ENCODE measurements at places on chromosomes 1 and 21.

GRCh38 chr1:39105841-39106765, 80.0 kb downstream of the NDUFS5 start:
- DNase-seq, result no peak

GRCh38 chr1:225754940-225755641, 22.5 kb upstream of the SRP9 start:
- DNase-seq, result no peak

DNA sequence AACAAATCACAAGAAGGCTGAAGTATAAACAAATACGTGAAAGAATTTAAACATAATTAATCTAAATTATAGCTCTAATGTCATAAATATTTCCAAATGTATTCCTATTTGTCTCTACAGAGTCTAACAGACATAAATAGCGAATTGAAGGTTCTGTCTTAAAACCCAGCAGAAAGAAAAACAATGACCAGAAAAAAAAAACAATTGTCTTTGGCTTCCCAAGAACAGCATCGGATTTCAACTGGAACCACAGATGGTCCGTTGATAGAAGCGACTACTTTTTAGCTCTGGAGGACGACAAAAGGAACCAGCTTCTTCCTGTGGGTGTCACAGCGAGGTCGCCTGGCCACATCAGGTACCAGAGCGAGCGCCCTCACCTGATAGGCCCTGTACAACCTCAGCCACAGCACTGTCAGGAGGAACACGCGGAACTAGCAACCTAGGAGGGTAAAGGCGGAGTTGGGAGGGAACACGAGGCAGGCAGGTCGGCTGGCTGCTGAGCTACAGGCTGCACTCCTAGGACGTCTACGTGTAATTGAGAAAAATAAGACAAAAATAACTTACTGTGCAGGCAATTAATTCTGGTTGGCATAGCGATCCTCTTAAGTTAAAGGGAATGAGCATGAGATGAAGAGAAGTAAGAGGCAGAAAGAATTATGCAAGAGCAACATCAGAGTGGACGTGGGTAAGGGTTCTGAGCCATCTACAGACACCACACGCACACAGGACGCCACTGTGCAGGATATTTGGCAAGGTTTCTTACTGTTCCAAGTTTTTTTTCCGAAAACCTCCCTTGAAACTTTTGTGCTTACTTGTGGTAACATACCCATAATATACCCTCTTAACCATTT, 16.7 kb upstream of the PRDM15 start:
- DNase-seq, result no peak

GRCh38 chr1:30815556-30815955, 58.0 kb upstream of the LAPTM5 start:
- no peak for DNase-seq

DNA sequence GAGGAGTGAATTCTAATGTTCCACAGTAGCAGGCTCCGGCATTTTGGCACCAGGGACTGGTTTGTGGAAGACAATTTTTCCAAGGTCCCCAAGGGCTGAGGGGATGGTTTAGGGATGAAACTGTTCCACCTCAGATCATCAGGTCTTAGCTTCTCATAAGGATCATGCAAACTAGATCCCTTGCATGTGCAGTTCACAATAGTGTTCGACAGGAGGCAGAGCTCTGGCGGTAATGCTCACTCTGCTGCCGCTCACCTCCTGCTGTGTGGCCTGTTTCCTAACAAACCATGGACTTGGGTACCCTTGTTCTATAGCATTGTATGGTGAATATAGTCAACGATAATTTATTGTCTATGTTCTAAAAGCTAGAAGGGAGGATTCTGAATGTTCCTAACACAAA, 16.6 kb downstream of the CRNN start:
- DNase-seq, result no peak

All from globus pallidus (tissue), 1 donor.